ENCODE measurements at places on chromosomes 4 and X.

GRCh38 chr4:82780170-82780751 lies 18.3 kb downstream of the SCD5 start:
- DNase-seq, result no peak

DNA sequence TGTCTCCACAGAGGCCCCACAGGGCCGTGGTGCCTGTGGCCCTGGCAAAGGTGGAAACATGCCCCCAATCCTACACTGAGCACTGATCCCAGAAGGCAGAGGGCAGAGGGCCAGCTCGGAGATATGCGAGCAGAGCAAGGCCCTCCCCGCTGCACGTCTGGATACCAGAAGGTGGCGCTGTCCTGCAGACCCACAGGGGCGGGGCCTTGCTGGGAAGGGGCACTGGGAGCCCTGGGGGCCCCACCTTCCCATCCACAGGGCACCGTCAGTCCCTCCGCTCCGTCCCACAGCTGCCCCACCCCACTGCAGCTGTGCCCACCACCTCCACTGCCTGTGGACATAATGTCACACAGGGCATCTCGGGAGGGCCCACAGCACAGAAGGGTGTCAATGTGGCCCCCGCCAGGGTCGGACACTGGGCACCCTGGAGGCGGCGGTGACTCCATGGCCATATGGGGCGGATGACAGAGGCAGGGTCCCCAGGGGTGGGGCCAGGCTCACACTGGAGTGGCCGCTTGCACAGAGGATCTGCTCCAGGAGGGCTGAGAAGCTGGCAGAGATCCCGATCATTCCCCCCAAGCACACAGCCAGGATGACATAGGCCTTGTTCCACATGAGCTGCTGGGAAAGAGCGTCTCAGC lies 4.8 kb downstream of the SLC49A3 start:
- DNase-seq, result peak; percentile 55

DNA sequence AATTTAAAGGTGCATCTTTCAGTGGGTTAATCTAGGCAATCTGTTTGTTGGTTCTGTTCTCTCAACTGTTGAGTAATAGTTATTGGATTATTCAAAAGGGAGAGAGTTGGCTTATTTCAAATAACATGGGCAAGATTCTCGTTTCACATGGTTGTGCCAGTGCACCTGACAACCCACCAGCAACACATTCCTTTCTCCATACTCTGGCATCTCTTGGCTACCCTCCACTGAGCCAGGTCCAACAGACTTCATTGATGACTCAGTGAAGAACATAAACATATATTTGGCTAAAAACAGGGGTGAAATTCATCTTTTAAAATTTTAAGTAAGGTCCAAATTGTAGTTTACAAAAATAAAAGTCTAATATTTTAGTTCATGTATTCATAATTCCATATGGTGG lies 967.2 kb downstream of the RPA4 start:
- no peak for DNase-seq

DNA sequence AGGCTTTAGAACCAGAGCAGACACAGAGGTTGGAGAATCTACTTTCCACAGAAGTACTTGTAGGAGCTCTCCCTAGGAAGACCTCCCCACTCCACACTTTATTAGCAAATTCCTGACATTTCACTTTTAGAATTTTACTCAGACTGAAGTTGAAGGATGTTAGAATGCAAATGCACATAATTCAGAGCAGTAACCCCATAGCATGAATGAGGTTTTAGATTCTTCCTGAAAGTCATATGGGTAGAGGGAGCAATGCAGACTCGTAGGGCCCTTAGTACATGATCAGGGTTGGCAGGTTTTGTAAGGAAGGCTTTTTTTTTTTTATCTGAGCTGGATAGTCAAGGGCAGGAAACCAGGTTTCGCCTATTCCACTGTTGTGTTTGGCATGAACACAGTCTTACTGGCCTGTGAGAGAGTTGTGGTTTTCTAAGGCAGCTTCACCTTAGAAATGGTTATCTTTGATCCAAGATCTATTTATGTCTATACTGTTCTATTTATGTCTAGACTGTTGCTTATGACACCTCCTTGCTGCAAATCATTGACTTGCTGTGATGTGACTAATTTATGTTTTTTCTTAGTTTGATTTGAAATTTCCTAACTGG lies 48.9 kb downstream of the SPATA18 start:
- no peak for DNase-seq
